Stimulated activated CD4-positive, alpha-beta T cell treated with anti-CD3 and anti-CD28 coated beads, Interleukin-15, amount 100 ng/mL, for 24 hours (primary cell): ENCODE measurements at places on chromosomes 6 and 20.

DNA sequence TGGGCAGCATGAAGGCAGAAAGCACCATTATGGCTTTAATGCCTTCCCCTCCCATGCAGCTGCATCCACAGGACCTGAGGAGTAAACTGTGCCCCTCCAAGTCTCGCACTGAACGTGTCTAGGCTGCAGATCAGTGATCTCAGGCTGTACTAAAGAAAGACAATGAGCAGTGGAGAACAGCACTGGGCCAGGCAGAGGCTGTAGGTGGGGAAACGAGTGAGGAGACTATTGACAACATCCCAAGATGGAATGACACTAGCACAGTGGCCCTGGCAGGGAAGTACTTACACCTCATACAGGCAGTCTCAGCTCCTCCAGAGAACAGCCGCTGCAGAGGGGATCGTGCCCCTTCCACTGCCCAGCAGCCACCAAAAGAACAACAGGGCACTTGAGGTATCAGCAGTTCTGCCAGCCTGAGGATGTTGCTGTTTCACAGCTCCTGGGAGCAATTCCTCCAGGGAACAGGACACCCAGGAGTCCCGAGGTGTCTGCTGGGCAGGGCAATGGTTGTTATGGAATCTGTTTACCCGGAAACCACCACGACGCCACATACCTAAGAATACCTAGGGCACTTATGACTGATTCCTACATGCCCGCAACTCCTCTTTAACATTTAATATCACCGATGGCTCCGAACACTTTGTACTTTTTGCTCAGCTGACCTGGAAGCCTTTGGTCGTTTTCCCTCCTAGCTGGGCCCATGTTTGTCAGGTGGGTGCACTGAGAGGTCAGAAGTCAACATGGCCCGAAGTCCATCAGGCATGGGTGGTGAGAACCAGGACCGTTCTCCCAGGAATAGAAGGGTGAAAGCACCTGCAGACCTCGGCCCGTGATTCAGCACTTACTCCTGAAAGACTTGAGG, 79.1 kb downstream of the SLC22A23 start:
- DNase-seq, result peak; percentile 8

DNA sequence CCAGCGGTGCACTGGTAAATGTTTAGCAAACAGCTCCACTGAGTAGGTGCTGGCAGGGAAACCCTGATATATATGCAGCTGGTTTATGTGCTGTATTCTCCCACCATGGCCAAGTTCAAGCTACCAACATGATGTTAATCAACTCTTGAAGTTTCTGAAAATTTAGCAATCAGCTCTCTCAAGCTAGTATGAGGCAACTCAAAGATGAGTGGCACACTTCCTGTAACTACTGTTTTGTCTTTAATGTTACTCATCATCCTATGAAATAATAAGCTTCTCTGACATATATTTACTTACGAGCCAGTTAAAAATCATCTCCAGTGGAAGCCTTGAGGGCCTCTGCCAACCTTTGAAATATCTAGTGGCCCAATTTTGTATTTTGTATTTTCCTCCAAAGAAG, 54.7 kb downstream of the TRMT6 start:
- DNase-seq, result no peak

DNA sequence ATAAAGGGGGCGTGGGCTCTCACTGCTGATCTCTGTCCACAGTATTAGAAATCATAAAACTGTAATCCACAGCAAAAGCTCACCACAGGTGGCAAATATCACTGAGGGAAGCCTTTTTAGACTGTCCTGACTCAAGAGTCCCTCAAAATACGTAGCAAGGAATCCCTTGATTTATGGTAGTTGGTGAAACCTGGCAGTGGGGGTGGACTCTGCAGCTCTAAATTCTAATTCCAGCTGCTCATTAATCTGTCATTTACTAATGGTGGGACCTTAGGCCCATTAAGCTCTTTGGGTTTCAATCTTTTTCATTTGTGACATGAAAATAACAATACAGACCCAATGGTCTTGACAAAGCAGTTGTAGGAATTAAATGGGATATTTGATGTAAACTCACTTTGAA, 32.3 kb downstream of the GMDS start:
- DNase-seq, result no peak

DNA sequence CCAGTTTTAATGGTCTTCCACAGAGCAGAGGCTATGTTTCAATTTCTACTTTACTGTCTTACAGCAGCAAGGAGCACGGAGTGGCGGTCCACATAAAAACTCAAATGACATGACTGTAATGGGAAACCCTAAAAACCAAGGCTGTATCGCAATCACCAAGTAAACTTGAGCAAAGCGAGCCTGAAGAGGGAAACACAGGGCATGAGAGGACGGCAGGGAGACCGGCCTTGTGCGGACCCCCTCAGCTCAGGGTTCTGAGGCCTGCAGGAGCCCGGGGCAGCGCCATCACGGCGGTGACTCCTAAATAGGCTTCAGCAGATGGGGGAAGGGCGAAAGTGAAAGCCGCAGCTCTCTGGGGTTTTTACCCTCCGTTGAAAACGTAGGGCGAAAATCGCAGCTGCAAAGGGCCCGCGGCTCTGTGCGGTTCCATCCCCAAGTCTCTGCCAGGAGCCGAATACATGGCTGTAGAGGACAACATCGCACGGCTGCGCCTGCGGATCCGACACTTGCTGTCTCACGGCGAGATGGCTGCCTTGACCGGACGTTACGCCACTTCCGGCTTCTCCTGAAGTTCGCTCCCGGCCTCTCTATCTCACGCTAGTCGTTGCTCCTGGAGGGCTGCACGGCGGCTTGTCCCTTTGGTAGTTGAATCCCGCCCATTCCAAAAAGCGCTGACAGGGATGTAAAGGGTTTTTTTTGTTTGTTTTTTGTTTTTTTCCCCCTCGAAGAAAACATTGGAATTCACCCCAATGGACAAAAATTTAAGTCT, at the start of gene PSMB1:
TSS of gene PSMB1 (minus strand) at position 543 of the 769 bp plus-strand sequence. CDS start at position 478, 65 bp downstream.
- peak; percentile 91 for DNase-seq

DNA sequence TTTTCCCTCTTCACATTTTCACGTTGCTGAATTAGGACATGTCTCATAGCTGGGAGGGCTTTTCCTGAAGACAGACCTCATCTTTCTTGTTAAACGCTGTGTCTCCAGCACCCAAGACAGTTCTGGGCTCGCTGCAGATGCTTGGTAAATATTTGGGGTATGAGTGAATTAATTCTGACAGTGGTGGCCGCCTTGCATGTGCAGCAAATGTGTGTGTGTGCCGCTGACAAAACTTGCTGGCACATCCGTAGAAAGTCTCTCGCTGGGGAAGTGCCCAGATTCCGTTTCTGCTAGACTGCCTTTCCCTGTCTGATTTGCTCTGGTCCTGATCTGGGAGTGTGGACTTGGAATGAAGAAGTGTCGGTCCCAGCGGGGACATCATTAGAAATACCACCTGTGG, 48.2 kb upstream of the ZNFX1 start:
- no peak for DNase-seq

DNA sequence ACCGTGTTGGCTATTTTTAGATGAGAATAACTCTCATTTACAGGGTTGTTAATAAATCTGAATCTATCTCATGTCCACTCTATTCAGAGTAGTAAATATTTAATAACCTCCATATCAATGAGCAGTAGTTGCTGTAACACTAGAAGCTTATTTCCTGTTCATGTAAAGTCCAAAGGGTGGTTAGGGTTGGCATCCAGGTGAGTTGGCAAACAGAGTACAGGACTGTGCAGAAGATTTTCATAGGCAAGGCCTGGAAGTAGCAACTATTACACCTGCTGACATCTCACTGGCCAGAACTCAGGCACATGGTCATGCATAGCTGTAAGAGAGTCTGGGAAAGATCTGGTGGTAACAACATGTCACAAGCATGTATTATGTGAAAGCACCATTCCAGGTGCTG, 147.5 kb downstream of the PHF3 start:
- DNase-seq, result no peak

DNA sequence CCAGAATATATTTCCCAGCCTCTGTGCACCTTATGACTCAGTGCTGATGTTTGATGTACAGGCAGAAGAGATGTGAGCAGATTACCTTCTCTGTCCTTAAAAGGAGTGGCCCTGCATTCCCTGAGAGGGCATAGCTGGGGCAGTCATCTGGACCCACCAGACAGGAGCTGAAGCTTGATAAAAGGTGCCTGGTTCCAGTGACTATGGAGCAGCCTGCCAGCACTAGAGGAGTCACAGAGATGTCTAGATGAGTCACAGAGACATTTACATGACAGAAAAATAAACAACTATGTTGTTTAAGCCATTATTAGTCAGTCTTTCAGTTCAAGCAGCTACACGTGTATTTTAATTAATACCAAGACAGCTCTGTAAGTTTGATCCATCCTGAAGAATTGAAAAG, 237.1 kb upstream of the MOCS1 start:
- DNase-seq, result no peak

GRCh38 chr6:111477481-111477938, 5.5 kb downstream of the REV3L start:
- DNase-seq, result no peak

DNA sequence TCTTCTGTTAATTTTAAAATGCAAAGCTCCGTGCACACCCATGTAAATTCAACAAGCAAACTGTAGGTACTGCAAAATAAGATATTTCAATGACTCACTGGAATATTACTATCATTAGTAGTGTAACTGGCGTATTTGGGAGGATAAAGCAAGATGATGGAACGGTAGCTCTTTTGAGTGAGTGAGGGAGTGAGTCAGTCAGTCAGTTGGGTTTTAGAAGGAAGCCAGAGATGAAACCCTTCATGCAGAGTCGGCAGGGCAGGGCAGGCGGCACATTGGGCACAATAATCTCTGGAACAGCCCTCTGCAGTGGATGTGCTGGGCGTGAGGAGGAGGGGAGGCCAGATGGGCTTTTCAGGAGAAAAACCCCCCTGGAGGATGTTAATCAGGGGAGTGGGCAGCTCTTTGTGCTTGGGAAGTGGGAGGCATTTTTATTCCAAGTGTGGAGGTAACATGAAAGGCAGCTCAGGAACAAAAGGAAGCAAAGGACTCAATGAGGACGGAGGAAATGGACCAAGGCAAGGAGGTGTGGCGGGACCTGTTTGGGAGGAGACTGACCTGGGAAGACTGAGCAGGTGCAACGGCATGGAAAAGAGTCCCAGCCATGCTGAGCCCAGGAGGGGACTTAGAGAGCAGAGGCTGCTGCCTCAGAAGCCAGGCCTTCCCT, 171.2 kb downstream of the ZDHHC14 start:
- no peak for DNase-seq

- DNase-seq, result no peak
Observed at GRCh38 chr6:5936631-5937030, 70.1 kb downstream of the NRN1 start.

DNA sequence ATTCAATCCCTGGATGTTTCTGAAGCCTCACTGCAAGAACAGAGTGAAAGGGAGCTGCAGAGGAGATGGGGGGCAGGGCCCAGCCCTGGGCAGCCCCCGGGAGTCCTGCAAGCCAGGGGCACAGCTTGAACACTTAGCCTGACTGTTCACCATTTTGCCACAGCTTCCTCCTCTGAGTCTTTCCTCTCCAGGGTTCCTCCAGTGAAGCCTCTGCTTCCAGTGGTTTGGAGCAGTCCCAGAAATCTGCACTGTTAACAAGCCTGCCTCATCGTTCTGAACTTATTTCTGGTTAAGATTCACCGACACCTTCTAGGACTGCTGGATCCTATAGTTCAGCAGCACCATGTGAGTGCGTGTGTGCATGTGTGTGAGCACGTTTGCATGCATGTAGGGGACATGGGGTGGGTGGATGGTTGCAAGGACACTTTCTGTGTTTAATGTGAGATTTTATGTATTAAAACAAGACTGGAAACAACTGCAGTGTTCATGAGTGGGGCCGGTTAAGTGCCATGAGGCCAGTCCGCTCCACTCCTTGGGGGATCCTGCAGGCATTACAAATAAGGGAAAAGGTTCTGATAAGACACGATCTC, 24.6 kb downstream of the CEBPB start:
- DNase-seq, result no peak
